Fibroblast of skin of abdomen (primary cell): ENCODE measurements at places on chromosomes 4 and X.
A peak's percentile ranks its signal among the peaks of the same experiment; 100 is the strongest.

GRCh38 chr4:38152305-38152704 is 192.1 kb downstream of the PTTG2 start:
- no peak for DNase-seq

- no peak for DNase-seq
Measured at GRCh38 chrX:16836371-16836770, 33.8 kb downstream of the RBBP7 start.

GRCh38 chrX:20204351-20204750 is 62.4 kb downstream of the RPS6KA3 start:
- DNase-seq: no peak

GRCh38 chr4:25032126-25032525 is 1.4 kb upstream of the LGI2 start:
- DNase-seq: peak; percentile 10

DNA sequence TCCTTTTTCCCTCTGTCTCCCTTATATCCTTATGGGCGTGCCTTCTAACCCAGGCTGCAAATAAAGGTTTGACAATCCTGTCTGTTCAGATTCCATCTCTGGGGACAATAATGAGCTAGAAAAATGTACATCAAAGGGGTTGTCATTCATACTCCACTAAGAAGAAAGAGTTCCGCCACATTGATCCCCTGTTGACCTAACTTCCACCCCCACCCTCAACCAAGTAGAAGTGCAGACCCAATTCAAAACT is 541 bp upstream of the GABRA3 start:
- DNase-seq: no peak

DNA sequence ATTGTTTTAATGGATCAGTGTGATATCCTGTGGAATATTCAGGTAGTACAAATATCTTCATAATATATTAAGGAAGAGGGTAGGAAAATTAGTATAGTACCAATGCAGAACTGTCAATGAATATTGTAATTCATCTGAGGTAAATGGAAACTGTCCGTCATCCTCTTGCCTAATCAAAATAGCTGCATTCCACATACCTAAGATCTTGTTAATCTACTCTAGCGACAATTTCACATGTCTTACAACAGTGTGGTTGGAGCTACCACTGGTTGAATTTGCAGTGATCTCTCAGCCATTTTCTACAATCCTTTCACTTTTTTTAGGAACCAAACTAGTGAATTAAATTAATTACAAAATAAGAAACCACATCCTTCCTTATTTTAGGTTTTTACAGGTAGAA is 117.5 kb downstream of the PCDH18 start:
- no peak for DNase-seq

- peak; percentile 39 for DNase-seq
Measured at GRCh38 chr4:52201715-52202114, 150.6 kb downstream of the SPATA18 start.

DNA sequence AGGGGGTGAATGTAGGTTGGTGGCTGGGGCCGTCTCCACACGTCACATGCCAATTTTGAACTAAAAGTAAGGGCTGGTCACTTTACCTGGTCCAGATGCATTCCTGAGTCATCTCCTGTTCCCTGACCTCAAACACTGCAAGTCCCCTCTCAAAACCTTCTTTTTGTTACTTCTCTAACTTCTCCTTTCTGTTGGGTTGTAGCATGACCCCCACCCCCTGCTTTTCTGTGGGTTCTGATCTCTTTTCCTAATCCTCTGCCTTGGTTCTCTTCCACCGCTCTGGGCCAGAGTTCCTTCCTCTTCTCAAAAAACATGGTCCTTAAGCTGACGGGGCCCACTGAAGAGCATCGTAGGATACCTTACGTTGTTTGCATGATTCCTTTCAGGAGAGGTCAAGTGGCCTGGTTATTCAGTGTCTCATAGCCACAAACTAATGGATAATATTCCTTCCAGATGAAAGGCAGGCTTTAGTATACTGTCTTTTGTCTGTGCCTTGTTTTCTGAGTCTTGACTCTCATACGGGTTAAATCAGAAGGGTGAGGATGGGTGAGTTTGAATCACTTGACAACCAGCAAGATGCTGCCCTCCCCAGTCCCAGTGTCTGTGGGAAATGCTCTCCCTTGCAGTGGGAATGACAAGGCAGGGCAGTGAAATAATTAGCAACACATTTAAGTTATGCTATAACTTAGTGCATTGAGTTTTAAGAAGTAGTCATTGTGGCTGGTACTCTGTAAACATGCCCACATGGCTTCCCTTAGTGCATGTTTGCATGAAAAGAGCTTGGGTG is 15.1 kb downstream of the SMS start:
- DNase-seq: no peak

GRCh38 chr4:182495645-182496385 is 252.6 kb downstream of the TENM3 start:
- no peak for DNase-seq

DNA sequence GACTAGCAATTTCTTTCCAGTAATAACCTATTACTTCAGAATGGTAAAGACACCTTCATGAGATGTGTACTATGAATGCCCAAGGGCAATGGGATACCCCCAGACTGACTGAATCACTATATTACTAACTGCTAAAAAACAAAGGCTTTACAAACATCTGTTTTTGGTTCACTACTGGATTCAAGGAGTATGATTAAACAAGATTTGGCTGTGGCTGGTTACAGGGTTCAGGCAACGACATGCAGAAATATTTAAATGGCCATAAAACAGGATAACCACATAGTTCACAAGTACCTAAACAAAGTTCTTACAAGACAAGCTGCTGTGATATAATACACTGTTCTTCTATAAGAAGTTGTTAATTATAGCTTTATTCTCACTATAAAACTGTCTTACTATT is 128.2 kb downstream of the FRYL start:
- peak; percentile 82 for DNase-seq

- peak; percentile 94 for DNase-seq
Measured at GRCh38 chrX:46180258-46180687, 364.9 kb downstream of the ZNF674 start.

DNA sequence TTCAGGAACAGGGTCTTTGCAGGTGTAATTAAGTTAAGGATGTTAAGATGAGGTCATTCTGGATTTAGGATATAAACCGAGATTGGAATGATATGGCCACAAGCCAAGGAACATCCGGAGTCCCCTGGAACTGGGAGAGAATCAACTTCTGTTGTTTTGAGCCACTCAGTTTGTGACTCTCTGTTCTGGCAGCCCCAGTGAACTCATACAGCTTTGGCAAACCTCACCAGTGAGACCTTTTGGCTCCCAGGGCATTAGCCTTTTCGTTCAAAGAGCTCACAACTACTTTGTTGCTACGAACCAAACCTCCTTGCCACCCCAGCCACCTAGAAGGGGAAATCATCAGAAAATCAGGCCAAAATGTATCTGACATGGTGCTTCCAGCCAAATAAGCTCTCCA is 80.4 kb downstream of the MTMR1 start:
- no peak for DNase-seq

DNA sequence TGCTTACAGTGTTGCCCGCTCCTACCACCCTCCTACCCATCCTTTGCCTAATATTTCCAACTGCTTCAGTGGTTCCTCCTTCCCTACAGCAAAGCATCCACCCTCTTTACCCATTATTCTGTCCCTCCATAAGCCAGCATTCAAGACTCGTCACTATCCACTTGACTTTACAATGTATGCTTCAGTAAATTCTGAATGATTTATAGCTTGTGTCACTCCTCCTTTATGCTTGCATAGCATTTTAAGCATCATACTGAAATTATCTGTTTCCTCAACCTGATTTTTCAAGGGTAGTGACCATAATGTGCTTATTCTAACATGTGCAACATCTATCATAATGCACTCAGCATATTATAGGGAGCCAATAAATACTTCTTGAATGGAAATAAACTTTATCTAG is 365.5 kb downstream of the RAB28 start:
- DNase-seq: no peak

DNA sequence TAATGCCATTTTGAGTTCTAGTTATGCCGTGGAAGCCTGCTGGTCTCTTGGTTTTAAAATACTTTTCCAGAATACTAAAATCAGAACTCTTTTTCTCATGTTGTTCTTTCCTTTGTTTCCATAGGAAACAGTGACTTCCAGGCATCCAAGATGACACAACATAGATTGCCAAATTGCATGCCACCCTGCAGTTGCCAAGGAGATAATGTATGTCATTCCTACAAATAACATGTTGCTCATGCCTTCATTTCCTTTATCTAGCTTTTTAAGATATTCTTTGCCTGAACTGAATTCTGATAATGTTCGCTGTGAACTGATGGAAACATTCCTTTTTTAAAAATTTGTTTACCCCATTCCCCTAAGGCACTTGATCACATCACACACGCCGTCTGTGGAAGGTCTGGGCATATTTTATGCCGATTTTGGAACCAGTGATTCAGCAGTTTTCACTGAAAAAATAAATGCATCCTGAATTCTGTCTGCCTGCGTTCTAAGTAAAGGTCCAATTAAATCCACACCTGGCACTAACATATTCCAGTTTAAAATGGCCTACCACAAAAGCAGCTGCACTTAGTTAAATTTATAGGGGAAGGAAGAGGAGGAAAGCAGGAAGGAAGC is 38.0 kb upstream of the COX7B2 start:
- no peak for DNase-seq

DNA sequence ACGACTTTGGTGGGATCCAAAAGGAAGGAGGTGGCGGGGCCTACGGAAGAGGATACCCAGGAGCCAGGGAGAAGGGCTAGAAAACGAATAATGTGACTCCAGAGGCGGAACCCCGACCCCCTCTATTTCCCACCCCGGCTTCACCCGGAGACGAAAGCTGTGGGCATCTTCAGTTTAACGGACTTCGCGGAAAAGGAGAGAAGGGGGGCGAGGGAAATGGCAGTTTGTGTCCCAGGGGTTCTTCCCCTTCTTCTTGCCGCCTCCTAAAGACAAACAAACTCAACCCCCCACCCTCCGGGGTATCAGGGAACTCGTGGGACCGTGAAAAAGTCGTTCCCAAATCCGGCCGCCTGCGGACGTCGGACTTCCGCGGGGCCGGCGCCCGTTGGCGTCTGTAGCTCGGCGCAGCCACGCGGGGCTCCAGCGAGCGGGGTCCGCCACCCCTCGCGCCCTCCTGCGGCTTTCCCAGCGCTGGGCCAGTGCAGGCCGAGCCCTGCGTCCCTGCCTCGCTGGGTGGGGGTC is 3.6 kb upstream of the LEF1 start:
- peak; percentile 23 for DNase-seq

DNA sequence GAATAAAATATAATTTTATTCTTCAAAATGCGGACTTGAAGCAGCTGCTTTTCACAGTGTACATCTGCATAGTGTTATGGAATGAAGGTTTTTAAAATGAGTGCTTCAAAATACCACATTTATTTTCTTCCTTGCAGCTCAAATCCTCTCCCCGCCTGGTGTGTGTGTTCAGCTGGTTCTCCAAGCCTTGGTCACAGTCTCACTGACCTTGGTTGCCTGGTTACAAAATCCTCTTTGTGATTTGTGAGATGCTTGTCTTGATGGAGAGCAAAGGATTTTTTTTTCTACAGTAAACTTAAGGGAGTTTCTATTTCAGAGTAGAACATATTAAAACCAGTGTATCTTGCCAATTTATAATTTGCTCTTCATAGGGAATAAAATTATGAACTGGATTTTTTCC is 139.2 kb downstream of the PCDH18 start:
- peak; percentile 75 for DNase-seq

DNA sequence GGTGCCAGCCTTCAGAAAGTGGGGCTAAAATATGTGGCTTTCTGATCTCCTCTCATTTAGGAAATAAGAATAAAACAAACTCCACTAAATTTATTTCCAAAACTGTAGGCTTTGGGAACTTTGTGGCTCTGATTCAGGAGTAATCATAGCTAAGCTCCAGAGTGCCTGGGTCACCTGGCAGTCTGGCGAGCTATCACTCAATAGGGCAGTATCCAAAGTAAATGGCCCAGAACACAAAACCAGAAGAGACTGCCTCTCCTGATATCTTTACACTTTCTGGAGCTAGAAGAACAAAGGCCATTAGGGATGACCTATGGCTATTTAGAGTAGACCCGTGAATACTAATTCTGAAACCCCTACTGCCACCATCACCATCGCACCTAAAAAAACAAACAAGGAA is 17.0 kb upstream of the PPARGC1A start:
- no peak for DNase-seq

DNA sequence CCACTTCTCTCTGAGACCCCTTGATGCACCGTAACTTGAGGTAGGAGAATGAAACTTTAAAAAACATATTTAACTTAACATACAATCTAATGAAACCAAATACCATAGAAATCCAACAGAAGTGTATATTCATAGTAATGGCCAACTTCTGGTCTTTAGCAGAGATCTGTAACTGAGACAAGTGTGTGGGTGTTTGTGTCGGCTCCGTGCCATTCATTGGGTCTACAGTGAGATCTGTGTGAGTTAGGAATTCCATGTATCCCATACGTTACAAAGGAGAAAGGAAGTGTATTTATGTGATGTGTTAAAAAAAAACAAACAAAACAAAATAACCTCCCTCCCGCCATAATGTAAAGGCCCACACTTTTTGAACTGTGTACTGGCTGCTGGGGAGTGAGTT is 348.0 kb upstream of the NR3C2 start:
- no peak for DNase-seq

DNA sequence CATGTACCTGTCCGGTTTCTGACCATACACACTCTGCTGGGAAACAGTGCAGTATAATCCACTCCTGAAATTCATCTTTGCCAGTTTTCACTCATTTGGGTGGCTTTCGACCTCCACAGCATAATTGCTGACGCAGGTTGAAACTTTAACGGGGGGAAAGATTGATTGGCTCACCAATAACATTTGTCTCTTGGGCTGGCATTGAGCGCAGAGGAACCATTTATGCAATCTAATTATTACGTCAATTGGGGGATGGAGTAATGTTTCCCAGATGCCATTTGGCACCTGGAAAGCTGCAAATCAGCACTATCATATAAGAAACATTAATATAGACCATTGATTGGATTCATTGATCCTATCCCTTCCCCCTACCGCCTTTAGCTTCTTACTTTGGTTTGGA is 24.1 kb upstream of the ARHGAP36 start:
- DNase-seq: no peak

GRCh38 chrX:50638123-50638522 is 167.5 kb upstream of the DGKK start:
- peak; percentile 0 for DNase-seq

DNA sequence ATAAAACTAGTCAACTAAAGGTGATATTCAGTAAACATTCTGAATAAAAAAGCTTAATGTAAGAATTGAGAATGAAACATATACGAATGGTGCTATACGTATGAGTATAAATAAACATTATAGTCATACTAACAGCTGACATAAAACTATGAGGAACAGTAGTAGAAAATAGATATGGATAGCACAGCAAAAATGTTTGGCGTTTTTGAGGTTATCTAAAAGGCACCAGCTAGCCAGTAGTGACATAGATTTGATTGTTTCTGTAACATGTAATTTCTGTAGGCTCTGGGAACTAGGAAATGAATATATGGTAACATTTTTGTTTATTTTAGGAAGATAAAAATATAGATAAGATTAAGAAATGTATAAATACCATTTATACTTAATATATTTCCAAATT is 69.3 kb downstream of the SNX25 start:
- DNase-seq: no peak
